ENCODE measurements at places on chromosomes 2 and 18.

DNA sequence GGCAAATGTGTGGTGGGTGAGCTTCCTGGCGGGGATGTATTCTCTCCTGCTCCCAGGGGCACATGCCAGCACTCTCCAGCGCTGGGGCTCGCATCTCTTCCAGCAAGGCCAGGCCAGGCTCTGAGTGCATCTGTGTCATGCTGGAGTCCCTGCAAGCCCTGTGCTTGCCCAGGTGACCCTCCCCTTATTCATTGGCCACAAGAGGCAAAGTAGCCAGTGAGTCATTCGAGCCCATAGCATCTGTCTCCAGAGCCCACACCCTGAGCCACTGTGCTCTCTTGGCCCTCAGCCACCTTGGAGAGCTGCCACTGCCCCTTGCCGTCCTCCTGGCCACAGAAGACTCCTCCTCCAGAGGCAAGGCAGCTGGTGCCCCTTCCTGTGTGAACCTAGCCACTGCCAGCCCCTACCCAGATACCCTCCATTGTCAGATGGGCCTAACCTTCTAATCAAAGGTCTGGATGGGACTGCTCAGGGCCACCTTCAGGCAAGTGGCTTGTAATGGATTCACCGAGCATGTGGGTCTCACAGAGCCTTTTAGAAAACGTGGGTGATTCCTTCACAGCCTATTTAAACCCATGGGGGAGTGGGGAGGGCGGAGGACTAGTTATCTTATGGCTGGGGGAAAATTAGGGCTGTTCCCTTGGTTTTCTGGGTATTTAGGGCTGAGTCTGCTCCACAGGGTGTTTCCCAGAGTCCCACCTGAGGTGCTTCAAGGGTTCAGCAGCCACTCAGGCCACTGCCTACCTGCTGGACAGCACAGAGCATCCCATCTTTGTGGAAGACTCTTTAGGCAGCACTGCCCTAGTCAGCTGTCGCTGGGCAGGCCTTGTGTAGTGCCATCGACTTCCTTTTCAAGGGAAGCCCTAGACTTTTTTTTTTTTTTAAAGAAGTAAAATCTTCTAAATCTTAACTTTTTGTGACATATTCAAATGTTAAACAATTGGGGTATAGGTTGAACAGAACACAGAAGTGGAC is 137.4 kb downstream of the ACOXL start:
- DNase-seq = no peak

- no peak for DNase-seq
Measured at GRCh38 chr18:57547260-57547659, 39.2 kb downstream of the FECH start.

DNA sequence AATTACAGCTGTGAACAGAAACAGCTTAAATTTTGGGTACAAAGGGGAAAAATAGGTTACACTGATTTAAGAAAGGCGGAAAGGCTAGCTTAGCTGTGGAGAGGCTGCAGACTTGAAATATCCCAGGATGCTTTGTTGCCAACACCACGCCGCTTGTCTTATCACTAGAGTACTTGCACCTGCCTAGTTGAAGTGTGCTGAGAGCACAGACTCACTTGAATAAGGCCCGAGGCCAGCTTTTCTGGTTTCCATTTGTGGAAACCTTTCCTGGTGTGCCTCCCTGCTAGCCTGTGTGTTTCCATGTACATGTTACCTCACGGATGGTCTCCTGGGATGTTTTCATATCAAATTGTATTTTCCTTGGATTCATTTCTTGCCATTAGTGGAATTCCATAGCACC is 3.2 kb downstream of the CABLES1 start:
- DNase-seq = no peak

GRCh38 chr2:6893876-6894482 is 16.4 kb downstream of the RSAD2 start:
- no peak for DNase-seq

DNA sequence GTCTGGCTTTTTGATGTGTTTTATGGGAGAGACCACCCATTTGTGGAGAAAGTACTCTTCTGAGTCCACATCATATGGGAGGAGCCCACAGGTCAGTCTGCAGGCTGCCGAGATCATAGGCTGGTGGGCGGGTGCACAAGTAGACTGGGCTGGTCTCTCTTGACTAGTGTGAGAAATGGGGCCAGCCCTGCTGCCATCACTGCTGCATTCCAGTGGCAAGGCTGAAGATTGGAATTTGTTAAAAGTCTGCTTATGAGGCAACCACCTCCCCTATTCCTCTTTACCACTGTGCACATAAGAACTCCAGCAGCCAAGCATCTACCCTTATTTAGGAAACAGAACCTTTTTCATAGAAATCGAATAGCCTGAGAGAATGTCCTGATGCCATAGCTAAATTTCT is 200.7 kb downstream of the DIS3L2 start:
- DNase-seq = no peak

GRCh38 chr2:156333951-156334495 is 1.5 kb upstream of the NR4A2 start:
- peak; percentile 60 for DNase-seq

DNA sequence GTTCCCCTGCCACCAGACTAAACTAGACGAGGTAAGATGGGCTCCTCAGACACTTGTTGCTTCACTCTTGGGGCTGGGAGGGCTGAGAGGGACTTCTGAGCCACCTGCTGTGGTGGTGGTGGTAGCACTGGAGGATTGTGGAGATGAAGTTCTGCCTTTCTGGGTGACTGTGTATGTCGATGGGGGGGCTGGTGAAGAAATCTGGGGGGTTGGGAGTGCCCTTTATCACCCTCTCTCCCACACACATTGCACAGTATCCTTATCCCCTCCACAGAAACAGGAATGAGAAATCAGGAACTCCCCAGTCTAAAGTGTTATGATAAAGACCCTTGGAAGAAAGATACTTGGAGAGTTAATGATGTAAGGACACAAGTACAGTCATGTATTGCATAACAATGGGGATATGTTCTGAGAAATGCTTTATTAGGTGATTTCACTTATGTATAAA is 38.5 kb downstream of the HK2 start:
- no peak for DNase-seq

DNA sequence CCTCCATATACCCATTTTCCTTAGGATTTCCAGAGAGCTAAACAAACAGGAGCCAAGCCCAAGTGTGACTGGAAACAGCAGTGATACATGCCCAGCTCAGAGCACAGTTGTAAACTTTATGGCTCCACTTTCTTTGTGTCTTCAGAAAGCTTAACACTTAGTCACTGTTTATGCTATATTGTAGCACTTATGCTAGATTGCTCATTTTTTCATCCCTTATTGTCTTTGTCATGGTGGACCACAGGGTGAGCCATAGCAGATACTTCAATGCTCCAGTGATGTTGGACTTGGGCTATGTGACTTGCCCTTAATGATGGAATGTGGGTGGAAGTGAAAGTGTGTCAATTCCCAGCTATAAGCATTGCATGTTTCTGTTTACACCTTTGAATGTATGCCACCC is 401.6 kb downstream of the METTL4 start:
- no peak for DNase-seq

DNA sequence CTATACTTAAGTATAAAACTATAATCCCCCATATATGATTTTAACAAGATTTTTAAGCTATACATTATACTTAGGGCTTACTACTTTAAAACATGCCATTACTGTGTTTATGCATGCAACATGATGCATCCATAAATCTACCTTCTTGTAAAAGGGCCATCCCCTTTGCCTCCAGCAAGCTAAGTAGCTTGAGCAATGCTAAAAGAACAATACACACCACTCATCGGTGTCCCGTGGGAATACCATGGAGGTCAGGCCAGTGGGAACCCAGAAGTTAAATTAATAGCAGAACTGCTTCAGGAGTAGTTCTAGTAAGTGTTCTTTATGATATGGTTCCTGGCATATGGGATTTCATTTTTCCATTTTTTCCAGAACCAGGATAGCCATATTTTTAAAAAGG is 37.8 kb downstream of the SH3RF3 start:
- no peak for DNase-seq

DNA sequence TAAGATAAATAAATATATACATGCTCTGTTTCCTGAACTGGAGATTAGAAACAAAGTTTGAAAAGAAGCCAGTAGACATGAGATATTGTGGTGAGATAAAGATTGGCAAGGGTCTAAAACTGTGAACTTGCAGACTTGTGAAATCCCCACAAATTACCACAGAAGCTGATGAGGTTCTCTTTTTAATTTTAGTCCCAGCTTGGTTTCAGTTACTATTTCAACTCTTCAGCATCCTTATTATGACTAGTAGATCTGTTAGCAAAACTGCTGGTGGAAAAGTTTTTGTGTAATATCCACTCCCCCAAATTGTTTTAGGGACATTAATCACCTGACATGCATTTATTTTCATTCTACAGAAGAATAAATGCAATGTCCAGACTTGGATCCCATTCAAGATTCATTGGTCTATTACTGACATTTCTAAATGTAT is 20.8 kb downstream of the RASGRP3 start:
- no peak for DNase-seq

GRCh38 chr2:134718023-134718816 is 580 bp downstream of the TMEM163 start:
- DNase-seq = no peak

DNA sequence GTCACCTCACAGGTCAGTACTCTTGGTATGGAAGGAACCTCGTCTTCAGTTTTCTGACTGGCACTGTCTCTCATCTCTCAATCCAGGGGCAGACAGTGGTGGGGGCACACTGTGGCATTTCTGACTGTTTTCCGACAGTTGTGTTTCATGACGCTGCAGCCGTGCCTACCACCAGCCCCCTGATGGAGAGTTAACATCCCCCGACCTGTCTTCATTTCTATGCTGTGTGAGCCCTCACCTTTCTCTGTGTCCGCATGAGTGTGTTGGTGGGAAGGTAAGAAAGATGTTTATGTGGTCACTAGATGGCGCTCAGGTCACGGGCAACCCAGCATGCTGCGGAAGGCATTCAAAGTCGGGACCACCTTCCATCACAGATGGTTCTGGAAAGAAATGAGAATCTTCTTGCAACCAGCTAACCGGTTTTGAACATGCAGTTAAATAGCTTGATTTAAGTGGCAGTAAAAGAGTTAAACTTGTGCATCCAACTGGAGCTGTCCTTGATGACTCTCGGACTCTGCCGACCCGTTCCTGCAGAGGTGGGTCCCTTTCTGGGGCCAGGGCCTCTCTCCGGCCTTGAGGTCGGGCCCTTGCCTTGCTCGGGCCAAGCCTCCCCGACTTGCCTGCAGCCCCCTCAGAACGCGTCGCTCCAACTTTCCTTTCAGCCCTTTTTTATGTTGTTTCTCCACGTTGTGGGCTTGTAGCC is 92.4 kb downstream of the DYSF start:
- DNase-seq = no peak

DNA sequence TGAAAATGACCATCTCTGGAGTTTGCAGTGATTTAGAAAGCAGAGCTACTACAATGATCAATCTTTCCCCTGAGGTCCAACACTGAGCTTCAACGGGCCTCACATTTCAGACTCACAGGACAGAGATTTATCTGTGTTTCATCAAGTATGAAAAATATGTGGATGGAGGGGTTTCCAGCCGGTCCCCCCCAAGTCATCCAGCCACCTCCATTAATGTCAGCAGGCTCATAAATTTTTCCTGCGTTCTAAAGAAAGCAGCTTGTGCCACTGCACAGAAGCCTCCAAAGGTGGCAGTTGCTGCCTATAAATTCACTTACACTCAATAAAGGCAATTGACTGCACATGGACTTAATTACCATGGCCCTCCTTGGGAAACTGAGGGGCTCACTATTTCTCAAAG is 117.4 kb upstream of the ACKR3 start:
- no peak for DNase-seq

- DNase-seq = no peak
Measured at GRCh38 chr2:109062145-109062858, 66.7 kb upstream of the SH3RF3 start.

GRCh38 chr2:52805901-52806410 is 961.6 kb upstream of the CHAC2 start:
- no peak for DNase-seq

DNA sequence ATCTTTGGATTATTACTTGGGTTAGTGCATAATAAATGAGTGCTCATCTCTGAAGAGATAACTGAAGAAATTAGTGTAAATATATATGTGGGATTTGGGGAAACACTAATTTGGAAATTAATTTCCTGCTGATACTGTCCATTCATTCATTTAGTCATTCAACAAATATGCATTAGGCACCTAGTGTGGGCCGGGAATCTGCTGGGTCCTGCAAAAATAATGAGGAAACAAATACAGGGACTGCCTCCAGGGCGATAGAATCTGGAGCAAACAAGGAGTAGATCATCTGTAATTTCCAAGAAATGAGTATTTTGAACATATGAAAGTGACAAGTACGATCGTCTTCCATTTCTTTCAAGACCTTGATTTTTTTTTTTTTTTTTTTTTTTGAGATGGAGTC is 203.7 kb upstream of the LYPD1 start:
- DNase-seq = no peak

DNA sequence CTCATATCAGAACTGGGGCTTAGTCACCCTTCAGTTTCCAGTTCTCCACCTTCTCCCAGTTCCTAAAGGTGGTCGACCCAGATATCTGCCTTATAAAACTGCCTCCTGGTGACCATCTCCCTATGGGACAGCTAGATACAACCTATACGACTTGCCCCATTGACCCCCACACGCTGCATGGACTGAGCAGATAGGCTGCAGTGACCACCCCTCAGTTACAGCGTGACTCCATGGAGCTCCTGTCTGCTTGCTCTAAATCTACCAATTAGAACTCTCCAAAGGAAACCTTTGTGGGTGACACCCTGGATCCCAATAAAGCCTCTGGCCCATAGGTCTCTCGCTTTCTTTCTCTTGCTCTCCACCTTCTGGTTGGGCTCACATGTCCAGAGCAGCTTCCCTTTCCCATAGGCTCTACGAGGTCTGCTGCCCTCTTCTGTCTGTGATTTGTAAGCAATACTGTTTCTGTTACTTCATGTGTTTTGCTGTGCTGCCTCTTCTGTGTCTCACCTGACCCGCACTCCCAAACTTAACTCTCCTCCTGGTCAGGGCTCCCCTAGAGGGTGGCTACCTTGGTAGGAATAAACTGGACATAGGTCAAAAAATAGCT is 971.3 kb upstream of the FAM98A start:
- no peak for DNase-seq

GRCh38 chr2:177711483-177712265 is 319.1 kb downstream of the AGPS start:
- DNase-seq = no peak

- no peak for DNase-seq
Measured at GRCh38 chr2:96604104-96604503, 34.0 kb downstream of the KANSL3 start.

DNA sequence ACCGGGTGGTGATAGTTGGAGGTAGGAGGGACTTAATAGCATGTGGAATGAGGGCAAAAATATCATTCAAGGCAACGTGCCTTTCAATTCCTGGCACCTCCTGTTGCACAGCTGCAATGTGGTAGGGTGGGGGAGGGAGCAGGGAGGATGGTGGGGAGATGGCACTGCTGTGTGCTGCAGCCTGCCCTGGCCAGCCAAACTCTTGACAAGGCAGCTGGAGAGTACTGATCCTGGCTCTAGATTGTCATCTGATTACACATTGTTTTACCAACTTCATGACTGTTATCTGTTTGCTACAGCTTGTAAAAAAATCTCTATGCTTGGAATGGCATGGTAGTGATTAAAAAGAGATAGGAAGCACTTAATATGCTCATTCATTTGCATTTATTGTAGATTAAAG is 47.7 kb downstream of the PLCL1 start:
- DNase-seq = no peak

- no peak for DNase-seq
Measured at GRCh38 chr18:67731851-67732250, 215.3 kb upstream of the DSEL start.
